ENCODE measurements at places on chromosomes 2 and 18.

GRCh38 chr2:203873921-203874631 is 6.5 kb downstream of the CTLA4 start:
- DNase-seq = no peak

DNA sequence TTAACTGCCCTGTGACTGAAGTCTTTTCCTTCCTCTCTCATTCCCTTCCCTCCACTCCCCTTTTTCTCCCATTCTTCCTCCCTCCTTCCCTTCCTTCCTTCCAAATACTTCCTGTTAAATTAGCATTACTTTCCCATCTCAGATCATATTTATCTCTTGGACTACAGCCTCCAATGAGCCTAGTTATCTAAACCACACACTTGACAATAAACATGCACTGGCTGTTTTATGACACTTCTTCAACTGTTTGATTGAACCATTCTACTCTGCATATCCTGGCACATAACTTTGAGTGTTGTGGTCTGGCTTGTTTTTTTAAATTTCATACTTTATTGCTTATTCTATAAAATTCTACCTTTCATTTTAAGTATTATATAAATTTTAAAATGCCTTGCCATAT is 1860.8 kb upstream of the LRRTM1 start:
- DNase-seq = no peak

GRCh38 chr2:117832905-117833613 is 18.6 kb downstream of the DDX18 start:
- no peak for DNase-seq

DNA sequence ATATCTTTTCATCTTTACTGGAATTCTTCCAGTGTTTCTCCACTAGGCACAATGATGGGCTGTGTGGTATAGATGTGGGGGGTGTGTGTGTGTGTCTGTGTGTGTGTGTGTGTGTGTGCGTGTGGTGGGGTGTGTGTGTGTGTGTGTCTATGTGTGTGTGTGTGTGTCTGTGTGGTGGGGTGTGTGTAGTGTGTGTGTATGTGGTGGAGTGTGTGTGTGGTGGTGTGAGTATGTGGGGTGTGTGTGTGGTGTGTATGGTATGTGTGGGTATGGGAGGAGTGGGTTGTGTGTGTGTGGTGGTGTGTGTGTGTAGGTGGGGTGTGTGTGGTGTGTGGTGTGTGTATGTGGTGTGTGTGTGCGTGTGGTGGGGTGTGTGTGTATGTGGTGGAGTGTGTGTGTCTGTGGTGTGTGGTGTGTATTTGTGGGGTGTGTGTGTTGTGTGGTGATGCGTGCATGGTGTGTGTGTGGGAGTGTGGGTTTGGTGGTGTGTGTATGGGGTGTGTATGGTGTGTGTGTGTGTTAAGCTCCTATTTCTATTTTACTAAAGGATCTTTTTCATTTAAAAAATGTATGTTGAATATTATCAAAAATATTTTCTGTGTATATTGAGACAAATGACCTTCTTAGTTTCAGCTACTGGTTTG is 84.2 kb downstream of the IRS1 start:
- no peak for DNase-seq

GRCh38 chr2:60852282-60852860 is 29.0 kb upstream of the REL start:
- DNase-seq = no peak

GRCh38 chr2:175834477-175834876 is 167.6 kb downstream of the LNPK start:
- DNase-seq = no peak

- no peak for DNase-seq
Measured at GRCh38 chr2:236417150-236417549, 152.5 kb upstream of the ACKR3 start.

- no peak for DNase-seq
Measured at GRCh38 chr2:230991598-230991997, 4.3 kb upstream of the SPATA3 start.

DNA sequence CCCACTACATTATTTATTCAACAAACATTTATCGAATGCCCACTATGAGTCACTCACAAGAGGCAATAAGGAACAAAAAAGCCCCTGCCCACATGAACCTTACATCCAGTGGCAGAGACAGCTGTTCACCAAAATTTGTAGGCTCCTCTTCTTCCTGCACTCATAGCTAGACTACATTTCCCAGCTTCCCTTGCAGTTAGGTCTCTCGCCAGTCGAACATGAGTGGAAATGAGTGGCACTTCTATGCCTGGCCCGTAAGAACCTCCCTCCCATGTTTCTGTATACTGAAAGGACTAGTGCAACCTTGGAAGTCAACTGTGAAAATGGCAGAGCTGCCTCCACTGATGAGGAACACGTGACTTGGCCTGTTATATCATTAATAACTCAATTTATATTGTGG is 19.4 kb upstream of the NCOA1 start:
- DNase-seq = no peak

DNA sequence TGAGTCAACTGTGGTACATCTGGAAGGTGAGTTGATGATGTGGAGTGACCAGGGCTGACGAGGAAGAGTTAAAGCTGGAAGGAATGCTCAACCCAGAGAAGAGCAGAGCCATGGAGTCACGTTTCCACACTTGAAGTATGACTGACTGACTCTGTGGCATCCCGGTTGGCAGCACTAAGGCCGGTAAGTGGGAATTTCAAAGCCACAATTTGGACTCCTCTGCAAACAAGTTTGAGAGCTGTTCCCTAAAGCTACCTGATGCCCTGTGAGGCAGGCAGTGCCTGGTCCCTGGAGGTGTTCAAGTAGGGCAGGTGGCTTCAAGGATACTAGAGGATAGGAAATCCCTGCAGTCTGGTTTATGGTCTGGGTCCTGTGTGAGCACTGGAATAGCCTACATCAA is 69.3 kb upstream of the ITGB6 start:
- DNase-seq = no peak

- DNase-seq = no peak
Measured at GRCh38 chr2:172261292-172261691, 158.6 kb upstream of the DLX2 start.

DNA sequence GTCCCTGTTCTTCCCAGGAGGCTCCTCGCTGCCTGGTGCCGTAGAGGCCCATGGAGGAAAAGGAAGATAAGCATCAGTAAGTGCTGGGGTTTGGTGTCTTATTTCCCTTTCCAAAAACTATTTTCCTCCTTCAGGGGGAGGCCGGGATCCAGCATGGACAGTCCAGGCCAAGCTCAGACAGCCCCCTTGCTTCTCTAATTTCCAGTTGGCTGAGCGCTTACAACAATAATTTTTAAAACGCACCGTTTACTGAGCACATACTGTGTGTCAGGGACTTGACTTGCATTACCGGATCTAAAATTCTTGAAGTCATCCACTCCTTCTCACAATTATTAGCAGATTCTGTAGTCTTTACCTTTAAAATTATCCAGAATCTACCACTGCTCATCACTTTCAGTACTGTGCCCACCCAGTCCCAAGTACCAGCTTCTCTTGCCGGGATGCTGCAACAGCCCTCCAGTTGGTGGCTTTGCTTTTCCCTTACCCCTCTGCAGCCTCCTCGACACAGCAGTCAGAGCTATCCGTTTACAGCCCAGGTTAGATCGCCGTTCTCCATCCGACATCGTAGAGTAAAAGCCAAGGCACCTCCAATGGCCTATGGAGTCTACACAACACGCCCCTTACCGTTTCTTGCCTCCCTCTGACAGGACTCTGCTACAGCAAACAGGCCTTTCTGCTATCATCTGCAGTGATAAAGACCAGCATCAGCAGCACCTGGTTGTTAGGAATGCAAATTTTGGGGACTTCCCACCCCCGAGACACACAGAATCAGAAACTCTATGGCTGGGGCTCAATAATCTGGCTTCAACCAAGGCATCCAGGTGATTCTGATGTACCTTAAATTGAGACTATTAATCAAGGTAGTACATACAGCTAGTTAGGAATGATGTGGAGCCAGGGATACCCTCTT is 75.2 kb upstream of the TSPYL6 start:
- no peak for DNase-seq

DNA sequence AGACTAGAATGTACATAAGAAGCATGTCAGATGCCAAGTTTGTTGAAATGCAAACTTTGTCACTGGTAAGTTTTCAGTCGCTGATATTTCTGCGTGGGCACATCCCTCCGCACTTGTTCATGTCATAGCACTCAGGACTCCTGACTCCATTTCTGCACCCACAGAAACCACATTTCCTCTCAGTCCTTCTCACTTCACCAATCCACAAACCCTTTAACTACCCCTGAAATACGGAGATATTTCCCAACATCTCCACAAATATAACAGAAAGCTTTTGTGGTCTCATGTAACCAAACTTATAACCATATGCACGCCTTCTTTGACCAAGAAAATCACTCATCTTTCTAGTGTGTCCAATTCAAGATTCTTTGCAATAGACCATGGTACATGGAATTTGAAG is 276.9 kb upstream of the ERBB4 start:
- DNase-seq = no peak

DNA sequence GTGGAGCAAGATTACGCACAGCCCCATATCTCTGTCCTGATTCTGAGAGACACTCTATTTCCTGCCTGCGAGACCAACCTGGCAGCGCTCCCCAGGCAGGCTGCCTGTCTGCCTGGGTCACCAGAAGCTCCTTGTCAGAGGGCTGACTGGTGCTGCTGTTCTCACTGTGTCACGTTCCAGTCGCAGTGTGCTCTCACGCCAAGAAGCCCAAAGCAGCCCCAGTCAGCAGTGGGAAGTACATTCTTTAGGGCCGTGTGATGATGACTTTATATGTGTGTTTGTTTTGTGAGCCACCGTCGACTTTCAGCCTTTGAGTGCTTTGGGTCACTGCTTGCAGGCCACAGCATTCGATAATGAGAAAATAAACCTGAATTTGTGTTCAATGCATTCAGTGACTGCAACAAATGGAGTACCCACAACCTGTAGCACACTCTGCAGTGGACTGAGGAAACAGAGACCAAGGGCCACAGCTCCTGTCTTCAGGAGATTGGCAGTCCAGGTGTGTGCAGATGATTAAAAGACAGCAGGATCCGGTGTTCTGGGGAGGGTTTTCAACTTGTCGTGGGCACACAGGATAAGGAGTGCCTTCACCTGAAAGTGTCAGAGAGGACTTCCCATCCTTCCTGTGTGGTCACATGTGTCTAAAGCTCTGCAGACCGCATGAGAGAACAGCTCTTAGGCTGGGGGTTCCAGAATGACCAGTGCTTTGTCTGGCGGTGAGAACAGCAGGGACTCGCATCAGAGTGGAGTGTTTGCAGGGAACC is 4.8 kb downstream of the TNFRSF11A start:
- peak; percentile 7 for DNase-seq

DNA sequence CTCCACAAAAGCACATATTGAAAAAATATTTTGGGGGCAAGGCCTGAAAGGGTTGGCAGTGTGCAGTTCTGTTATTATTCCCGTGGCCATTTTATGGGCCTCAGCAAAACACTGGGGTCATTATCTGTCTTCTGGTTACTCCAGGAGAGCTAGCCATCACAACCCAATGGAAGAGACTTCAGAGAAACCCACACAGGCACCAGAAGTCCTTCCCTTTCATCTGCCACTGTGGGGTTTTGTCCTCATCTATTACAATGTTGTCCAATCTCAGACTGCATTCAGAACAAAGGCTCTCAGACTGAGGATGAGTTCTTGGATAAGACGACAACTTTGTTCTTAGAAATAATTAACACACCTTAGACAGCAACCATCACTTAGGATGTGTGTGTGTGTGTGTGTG is 98.4 kb downstream of the PIEZO2 start:
- DNase-seq = no peak

GRCh38 chr2:152971685-152972084 is 253.3 kb downstream of the ARL6IP6 start:
- no peak for DNase-seq

DNA sequence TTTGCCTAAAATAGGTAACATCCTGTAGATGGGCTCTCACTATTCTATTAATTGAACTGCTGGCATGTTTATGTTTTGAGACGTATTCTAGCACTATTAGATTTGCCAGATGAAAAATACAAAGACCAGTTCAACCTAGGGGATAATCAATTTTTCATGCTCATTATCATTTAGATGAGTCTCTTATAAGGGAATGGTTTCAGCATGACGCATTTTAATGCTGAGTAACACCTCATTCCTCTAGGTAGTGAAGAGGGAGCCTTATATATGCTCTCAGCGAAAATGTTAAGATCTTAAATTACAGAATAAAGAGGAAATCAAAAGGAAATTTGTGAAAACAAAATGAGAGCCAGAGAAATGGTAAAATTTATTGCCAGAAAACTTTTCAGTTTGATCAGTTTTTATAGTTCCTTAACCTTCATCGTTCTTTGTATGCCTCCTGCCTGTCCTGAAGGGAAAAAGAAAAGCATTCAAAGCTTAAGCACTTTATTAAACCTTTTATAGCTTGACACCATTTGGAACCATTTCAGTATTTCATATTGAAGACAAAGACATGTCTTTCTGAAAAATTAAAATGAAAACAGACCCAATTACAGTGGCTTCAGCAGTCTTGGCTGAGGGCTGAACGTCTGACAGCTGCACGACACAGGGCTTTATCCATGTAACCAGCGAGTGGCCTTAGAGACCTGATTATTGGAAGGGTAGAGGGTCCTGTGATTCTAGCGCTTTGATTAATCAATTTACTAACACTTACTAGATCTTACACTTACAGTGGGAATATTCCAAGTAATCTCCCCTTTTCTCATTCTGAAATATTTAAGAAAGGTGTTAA is 112.8 kb downstream of the ADCYAP1 start:
- DNase-seq = no peak

DNA sequence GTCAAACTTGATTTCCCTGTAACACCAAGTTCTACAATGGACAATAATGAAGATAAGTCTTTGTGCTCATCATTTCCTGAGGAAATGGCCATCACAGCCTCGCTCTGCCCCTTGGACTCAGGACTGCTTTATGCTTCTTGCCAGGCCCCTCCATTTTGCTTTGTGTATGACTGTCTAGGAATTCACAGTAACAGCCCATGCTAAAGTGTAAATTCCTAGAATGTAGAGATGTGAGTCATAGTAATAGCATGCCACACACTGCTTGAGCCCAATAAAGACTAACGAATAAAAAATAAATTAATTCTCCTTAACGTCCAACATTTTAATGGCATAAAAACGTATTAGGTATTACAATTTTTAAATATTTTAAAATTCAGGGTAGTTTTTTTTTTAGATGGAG is 226.5 kb downstream of the PID1 start:
- DNase-seq = no peak

DNA sequence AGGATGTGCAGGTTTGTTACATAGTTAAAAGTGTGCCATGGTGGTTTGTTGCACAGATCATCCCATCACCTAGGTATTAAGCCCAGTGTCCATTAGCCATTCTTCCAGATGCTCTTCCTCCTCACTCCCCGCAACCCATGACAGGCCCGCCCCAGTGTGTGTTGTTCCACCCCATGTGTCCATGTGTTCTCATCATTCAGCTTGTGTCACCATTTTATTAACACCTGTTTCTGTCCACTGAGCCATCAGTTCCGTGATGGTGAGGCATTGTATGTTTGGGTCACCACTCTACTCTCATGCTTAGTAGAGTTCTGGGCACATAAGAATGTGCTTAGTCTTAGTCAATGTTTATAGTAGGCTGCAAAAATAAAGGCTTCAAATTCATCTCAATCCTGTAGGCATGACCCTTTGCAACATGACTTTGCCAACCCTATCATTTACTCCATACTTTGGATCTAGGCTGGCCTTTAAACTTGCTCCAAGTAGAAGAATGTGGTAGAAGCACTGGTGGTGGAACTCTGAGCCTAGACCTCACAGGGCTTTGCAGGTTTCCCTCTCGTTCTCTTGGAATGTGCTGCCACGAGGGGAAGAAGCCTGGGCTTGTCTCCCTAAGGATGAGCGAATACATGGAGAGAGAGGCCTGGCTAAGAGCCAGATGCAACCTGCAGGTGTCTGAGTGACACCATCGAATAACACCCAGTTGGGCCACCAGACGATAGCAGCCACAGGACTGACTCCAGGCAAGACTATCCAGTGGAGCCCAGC is 161.5 kb downstream of the NAPG start:
- DNase-seq = no peak

- DNase-seq = no peak
Measured at GRCh38 chr2:101714118-101714517, 16.6 kb downstream of the MAP4K4 start.

All from activated CD4-positive, alpha-beta T cell treated with anti-CD3 and anti-CD28 coated beads, Interleukin-2, amount 50 U/mL, for 4 hours (primary cell).